ENCODE measurements at places on chromosomes 12 and 14.

DNA sequence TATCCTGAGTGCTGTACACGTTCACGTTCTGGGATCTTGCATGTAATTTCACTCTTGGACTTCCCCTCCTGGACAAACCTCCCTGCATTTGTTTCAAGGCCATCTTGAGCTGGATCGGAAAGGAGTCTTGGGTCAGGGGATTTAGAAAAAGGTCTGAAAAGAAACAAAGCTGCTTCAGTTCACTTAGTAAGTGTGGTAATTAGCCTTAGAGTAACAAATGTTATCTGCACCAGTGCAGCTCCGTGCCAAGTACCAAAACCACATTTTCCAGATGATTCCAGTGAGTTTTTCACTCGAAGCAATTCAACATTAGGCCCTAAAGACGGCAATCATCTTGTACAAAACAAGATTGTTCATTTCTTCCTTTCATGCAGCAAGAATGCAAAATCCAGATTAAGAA lies 39.4 kb upstream of the ATXN2 start:
- no peak for DNase-seq

DNA sequence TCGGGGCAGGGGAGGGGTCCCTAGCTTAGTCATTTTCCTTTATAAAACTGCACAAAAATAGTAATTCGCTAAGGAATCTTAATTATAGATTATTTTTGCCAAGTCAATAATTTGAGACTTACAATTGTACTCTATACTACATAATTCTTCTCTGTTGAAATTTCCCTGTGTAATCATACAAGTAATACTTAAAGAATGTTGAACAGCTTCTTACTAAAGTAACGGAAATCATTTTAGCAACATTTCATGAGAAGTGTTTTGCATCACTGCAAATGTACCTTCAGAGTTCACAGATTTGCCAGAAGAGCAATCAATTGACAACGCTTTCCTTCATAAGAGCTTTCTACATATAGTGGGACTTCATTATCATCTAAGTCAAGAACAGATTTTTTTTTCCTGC lies 7.9 kb upstream of the GNG2 start:
- no peak for DNase-seq

- no peak for DNase-seq
Measured at GRCh38 chr14:31712244-31713127, 151.3 kb downstream of the NUBPL start.

- no peak for DNase-seq
Measured at GRCh38 chr12:27821259-27821973, 41.4 kb upstream of the MANSC4 start.

DNA sequence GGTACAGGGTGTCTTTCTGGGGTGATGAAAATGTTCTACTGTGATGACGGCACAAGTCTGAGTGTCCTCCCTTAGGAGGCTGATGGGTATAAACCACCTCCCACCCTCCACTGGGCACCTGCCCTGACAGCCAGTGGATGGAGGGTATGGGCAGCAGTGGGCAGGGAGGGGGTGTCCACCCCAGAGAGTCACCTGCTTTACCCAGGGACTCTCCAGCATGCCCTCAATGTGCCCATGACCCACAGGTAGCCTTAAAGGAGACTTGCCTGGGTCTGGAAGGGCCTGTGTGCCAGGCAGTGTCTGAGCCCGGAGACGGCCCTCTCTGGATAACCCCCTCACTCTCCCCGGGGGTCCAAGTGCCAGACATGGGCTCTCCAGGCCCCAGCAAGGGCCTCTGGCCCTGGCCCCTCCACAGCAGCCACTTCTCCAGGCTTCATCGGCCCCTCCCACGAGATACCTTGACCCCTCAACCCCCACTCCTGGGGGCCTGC lies 38.8 kb downstream of the CCNK start:
- no peak for DNase-seq

- DNase-seq, result no peak
Measured at GRCh38 chr12:92132288-92132687, 13.4 kb downstream of the BTG1 start.

- DNase-seq, result no peak
Measured at GRCh38 chr14:69654116-69654515, 42.7 kb downstream of the SUSD6 start.

GRCh38 chr12:40002178-40003169 lies 103.4 kb downstream of the SLC2A13 start:
- no peak for DNase-seq

GRCh38 chr12:58138424-58138823 lies 197.1 kb downstream of the ATP23 start:
- no peak for DNase-seq

- DNase-seq, result no peak
Measured at GRCh38 chr12:5817246-5817645, 127.8 kb downstream of the ANO2 start.

Measured in stimulated activated CD8-positive, alpha-beta memory T cell treated with anti-CD3 and anti-CD28 coated beads, Interleukin-4, amount 100 ng/mL, for 4 hours (primary cell).